ENCODE measurements at places on chromosomes 3 and 15.

- no peak for DNase-seq
- H3K27me3 ChIP-seq = no peaks in the 10 kb centered on the region
- H3K36me3 ChIP-seq = peaks cover 81% of the 10 kb centered on the region
These were observed 33.9 kb downstream of the OXNAD1 start for GRCh38 chr3:16298891-16299290.

DNA sequence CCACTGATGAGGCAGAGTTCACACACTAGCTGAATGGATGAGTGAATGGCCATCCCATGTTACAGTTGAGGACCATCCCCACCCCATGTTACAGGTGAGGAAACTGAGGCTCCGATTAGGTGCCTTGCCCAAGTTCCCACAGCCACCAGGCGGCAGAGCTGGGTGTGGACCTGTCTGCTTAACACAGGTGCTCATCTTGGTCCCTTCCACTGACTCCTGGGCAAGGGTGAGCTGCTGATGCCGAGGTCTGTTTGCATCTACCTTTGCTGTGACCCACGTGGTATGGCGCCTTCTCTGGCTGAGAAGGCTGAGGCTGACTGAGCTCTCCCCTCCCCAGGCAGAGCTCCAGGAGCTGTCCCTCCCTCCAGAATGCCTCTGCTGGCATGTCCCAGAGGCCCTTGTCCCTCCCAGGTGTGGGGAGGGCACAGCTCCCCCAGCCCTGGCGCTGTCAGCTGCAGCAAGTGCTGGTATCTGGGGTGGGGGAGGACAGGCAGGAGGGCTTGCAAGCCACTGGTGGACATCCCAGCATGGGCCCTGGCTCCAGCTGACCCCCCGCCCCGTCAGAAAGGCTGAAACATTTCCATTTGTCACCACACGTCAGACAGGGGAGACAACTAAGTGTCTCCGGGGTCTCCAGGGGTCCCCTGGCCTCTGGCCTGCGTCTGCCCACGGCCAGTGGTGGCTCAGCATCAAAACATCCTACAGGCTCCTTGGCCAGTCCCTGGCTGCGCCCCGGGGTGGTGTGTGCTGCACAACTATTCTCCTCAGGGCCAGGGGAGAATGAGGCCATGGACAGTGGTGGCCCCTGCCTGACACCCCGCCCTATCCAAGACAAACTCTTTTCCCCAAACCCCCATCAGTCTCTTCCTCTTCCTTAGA is 105.4 kb downstream of the ADCY5 start:
- H3K4me1 ChIP-seq = peaks cover 52% of the 10 kb centered on the region
- H3K27me3 ChIP-seq = peaks cover 25% of the 10 kb centered on the region
- H3K27ac ChIP-seq = no peak overlapping the region
- no peaks in the 10 kb centered on the region for H3K36me3 ChIP-seq
- no peak overlapping the region for H3K4me3 ChIP-seq

- no peak overlapping the region for H3K4me3 ChIP-seq
- H3K4me1 ChIP-seq = peaks cover 40% of the 10 kb centered on the region
- DNase-seq = no peak
These were observed 60.9 kb upstream of the SPATA12 start for GRCh38 chr3:56999547-56999946.

- no peak for DNase-seq
- no peak overlapping the region for H3K4me3 ChIP-seq
- peak overlapping the region; percentile 36 for H3K27ac ChIP-seq
- no peaks in the 10 kb centered on the region for H3K36me3 ChIP-seq
- H3K27me3 ChIP-seq = peaks cover 3% of the 10 kb centered on the region
These were observed 22.0 kb downstream of the GASK1A start for GRCh38 chr3:43001094-43001553.

- H3K27me3 ChIP-seq = peaks cover 13% of the 10 kb centered on the region
- peaks cover 31% of the 10 kb centered on the region for H3K4me1 ChIP-seq
- H3K27ac ChIP-seq = no peak overlapping the region
These were observed 31.8 kb upstream of the RASA2 start for GRCh38 chr3:141454906-141455602.

GRCh38 chr15:65087411-65087810 is 10.9 kb downstream of the KBTBD13 start:
- peak overlapping the region; percentile 68 for H3K27ac ChIP-seq
- H3K27me3 ChIP-seq = peaks cover 11% of the 10 kb centered on the region
- no peak overlapping the region for H3K4me3 ChIP-seq

DNA sequence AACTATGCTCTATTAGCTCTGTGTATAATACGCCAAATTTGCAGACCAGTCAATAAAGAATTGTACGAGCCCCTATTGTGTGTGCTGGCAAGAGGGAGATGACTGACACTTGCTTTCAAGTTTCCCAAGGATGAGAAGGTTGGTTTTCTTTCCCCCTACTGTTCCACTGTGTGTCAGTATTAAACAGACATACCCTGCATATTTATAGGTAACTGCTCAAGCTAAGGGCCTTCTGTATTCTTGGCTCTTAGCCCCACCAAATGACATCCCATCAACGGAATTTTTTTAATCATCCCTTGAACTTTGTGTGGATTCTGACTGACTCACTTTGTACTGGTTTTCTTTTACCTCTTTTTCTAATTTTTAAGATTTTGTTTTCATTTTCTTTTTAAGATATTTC is 60.6 kb upstream of the GYG1 start:
- no peak overlapping the region for H3K4me3 ChIP-seq
- no peaks in the 10 kb centered on the region for H3K36me3 ChIP-seq
- H3K4me1 ChIP-seq = no peaks in the 10 kb centered on the region
- H3K27ac ChIP-seq = no peak overlapping the region
- no peak for DNase-seq
- peaks cover 3% of the 10 kb centered on the region for H3K27me3 ChIP-seq

DNA sequence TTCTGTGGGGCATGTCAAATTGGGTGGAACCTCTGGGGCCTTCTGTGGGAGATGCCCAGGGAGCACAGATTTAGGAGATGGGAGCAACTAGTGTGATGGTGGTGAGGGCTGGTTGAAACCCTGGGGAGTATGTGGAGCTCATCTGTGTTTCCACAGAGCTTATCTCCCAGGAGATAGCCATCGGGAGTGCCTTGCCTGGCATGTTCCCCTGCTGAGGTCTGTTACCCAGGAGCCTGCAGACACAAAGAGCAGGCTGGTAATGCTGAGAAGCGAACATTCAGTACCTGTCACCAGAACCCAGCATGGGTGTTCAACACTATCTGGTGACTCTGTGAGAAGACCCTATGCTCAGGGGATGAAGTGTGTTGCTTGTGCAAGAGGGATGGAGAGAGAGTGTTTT is 85.0 kb downstream of the CLSTN2 start:
- H3K4me1 ChIP-seq = no peaks in the 10 kb centered on the region
- no peak overlapping the region for H3K27ac ChIP-seq
- H3K4me3 ChIP-seq = no peak overlapping the region
- H3K27me3 ChIP-seq = peaks cover 22% of the 10 kb centered on the region

- no peak overlapping the region for H3K4me3 ChIP-seq
- no peaks in the 10 kb centered on the region for H3K27me3 ChIP-seq
- no peak overlapping the region for H3K27ac ChIP-seq
- no peaks in the 10 kb centered on the region for H3K36me3 ChIP-seq
- DNase-seq = no peak
These were observed 665.5 kb upstream of the NAALADL2 start for GRCh38 chr3:174193604-174194003.

DNA sequence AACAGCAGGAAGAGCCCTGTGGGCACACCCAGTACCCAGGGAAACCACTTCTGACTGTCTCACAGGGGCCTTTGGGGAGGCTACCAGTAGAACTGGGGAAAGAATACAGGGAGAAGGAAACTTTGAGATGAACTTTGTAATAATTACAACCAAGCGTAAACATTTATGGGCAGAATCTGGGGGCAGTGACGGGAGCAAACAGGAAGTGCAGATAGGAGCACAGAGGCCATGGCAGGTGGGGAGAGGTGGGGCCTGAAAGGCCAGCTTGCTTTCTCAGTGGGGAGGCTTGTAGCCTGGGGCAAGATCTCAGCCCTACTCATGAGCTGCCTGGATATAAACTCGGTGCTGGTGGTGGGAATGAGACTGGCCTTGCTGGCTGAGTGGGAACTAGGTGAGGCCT is 209.8 kb downstream of the PLCH1 start:
- DNase-seq = no peak
- no peak overlapping the region for H3K27ac ChIP-seq

GRCh38 chr3:78689378-78689777 is 1078.4 kb downstream of the ROBO1 start:
- no peaks in the 10 kb centered on the region for H3K27me3 ChIP-seq
- H3K4me3 ChIP-seq = no peak overlapping the region
- no peaks in the 10 kb centered on the region for H3K4me1 ChIP-seq
- H3K27ac ChIP-seq = no peak overlapping the region

- no peak for DNase-seq
- H3K4me1 ChIP-seq = no peaks in the 10 kb centered on the region
- H3K27ac ChIP-seq = no peak overlapping the region
- H3K36me3 ChIP-seq = no peaks in the 10 kb centered on the region
- no peak overlapping the region for H3K4me3 ChIP-seq
- no peaks in the 10 kb centered on the region for H3K27me3 ChIP-seq
These were observed 111.2 kb downstream of the EFHB start for GRCh38 chr3:19822805-19823204.

DNA sequence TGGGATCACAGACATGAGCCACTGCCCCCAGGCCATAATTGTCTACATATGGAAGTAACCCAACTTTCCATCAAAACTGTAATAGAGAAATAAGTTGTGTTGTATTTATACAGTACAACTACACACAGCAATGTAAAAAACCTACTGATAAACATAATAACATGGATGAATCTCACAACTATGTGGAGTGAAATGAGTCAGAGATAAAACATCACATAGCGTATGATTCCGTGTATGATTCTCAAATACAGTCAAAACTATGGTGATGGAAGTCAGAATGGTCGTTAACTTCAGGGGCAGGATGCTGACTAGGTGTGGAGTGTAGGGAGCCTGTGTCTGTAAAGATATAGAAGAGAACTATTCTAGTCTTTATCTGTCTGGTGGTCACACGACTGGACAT is 332.7 kb upstream of the SLCO3A1 start:
- H3K4me1 ChIP-seq = peaks cover 7% of the 10 kb centered on the region
- H3K27ac ChIP-seq = no peak overlapping the region
- DNase-seq = no peak
- peaks cover 12% of the 10 kb centered on the region for H3K27me3 ChIP-seq
- peaks cover 3% of the 10 kb centered on the region for H3K36me3 ChIP-seq
- H3K4me3 ChIP-seq = no peak overlapping the region

GRCh38 chr15:84878504-84878903 is 6.0 kb upstream of the SLC28A1 start:
- H3K27ac ChIP-seq = no peak overlapping the region
- DNase-seq = peak; percentile 43
- H3K4me1 ChIP-seq = peaks cover 28% of the 10 kb centered on the region
- peaks cover 23% of the 10 kb centered on the region for H3K27me3 ChIP-seq
- no peaks in the 10 kb centered on the region for H3K36me3 ChIP-seq

GRCh38 chr3:34077417-34078195 is 279.2 kb downstream of the PDCD6IP start:
- peaks cover 3% of the 10 kb centered on the region for H3K27me3 ChIP-seq
- no peak overlapping the region for H3K27ac ChIP-seq

GRCh38 chr3:149701977-149702350 is 44.1 kb upstream of the WWTR1 start:
- no peak for DNase-seq
- H3K36me3 ChIP-seq = peaks cover 11% of the 10 kb centered on the region
- H3K4me3 ChIP-seq = no peak overlapping the region
- no peak overlapping the region for H3K27ac ChIP-seq
- no peaks in the 10 kb centered on the region for H3K27me3 ChIP-seq
- H3K4me1 ChIP-seq = peaks cover 10% of the 10 kb centered on the region

GRCh38 chr15:58440922-58441321 is 9.1 kb downstream of the LIPC start:
- no peak overlapping the region for H3K27ac ChIP-seq
- H3K4me1 ChIP-seq = peaks cover 53% of the 10 kb centered on the region
- no peak for DNase-seq
- H3K27me3 ChIP-seq = peaks cover 4% of the 10 kb centered on the region

GRCh38 chr3:5136919-5137429 is 14.9 kb downstream of the ARL8B start:
- no peaks in the 10 kb centered on the region for H3K27me3 ChIP-seq
- H3K4me1 ChIP-seq = peaks cover 39% of the 10 kb centered on the region
- H3K4me3 ChIP-seq = no peak overlapping the region
- H3K27ac ChIP-seq = peak overlapping the region; percentile 37

DNA sequence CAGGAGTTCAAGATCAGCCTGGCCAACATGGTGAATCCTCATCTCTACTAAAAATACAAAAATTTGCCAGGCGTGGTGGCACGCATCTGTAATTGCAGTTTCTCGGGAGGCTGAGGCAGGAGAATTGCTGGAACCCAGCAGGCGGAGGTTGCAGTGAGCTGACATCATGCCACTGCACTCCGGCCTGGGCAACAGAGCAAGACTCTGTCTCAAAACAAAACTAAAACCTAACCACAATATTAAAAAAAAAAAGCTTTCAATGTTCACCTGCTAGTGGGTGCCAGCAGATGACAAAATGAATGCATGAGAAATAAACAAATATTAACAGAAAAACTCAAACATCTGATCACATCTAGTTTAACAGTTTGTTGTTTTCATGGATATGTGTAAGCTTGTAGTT is 9.0 kb downstream of the SLC24A1 start:
- no peak overlapping the region for H3K4me3 ChIP-seq
- no peaks in the 10 kb centered on the region for H3K27me3 ChIP-seq
- H3K27ac ChIP-seq = no peak overlapping the region
- DNase-seq = no peak
- H3K4me1 ChIP-seq = peaks cover 9% of the 10 kb centered on the region

- peaks cover 30% of the 10 kb centered on the region for H3K4me1 ChIP-seq
- no peak overlapping the region for H3K27ac ChIP-seq
- DNase-seq = no peak
- H3K4me3 ChIP-seq = no peak overlapping the region
- peaks cover under 1% of the 10 kb centered on the region for H3K27me3 ChIP-seq
- no peaks in the 10 kb centered on the region for H3K36me3 ChIP-seq
These were observed 53.5 kb downstream of the ANAPC13 start for GRCh38 chr3:134432236-134432635.

DNA sequence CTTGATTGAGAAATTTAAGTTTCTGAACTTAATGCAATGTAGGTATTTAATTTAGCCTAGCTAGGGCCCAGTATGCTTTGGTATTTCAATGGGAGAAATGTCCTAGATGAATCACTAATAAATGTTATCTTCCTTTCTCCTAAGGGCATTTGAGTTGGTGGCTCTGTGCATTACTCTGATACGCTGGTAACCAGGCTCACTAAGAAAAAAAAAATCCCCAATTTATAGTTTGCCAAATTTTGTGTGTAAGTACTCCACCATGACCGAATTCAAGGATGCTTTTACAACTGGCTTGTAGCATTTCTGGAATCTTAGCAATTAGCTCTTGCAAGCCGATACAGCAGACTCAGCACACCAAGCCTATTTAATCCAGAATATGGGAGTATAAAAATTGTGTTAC is 94.6 kb upstream of the LPP start:
- no peak overlapping the region for H3K27ac ChIP-seq
- peaks cover 5% of the 10 kb centered on the region for H3K27me3 ChIP-seq
- H3K36me3 ChIP-seq = no peaks in the 10 kb centered on the region
- DNase-seq = no peak
- H3K4me3 ChIP-seq = no peak overlapping the region
- H3K4me1 ChIP-seq = no peaks in the 10 kb centered on the region

GRCh38 chr15:58665672-58666071 is 83.8 kb downstream of the ADAM10 start:
- DNase-seq = no peak
- no peak overlapping the region for H3K4me3 ChIP-seq
- peaks cover 50% of the 10 kb centered on the region for H3K36me3 ChIP-seq
- peaks cover 11% of the 10 kb centered on the region for H3K4me1 ChIP-seq
- no peaks in the 10 kb centered on the region for H3K27me3 ChIP-seq

GRCh38 chr3:104750581-104750980 is 616.1 kb upstream of the ALCAM start:
- H3K27me3 ChIP-seq = no peaks in the 10 kb centered on the region
- H3K27ac ChIP-seq = no peak overlapping the region
- H3K4me1 ChIP-seq = no peaks in the 10 kb centered on the region
- H3K4me3 ChIP-seq = no peak overlapping the region
- H3K36me3 ChIP-seq = no peaks in the 10 kb centered on the region

GRCh38 chr3:118863731-118864322 is 170.8 kb downstream of the IGSF11 start:
- H3K27ac ChIP-seq = no peak overlapping the region
- no peak overlapping the region for H3K4me3 ChIP-seq
- DNase-seq = peak; percentile 6
- H3K36me3 ChIP-seq = no peaks in the 10 kb centered on the region

All from nephron progenitor cell (in vitro differentiated cells).